ENCODE measurements at places on chromosomes 4 and X. TPM values are rescaled to one million over a fixed set of nuclear protein-coding genes. Genes with fewer than 3 reads are reported as not detected.

CABS1 gene
- not detected for total RNA-seq

IL2 gene
- not detected for total RNA-seq

SPANXA1 gene
- total RNA-seq = not detected

AFM gene
- not detected for total RNA-seq

MGAT4D gene
- not detected for total RNA-seq

UGT2B11 gene
- total RNA-seq = not detected

RAB40A gene
- 0.14 TPM for total RNA-seq

PASD1 gene
- total RNA-seq = not detected

TMEM31 gene
- total RNA-seq = not detected

CENPI gene
- total RNA-seq = 15.8 TPM

PRPS1 gene
- total RNA-seq = 23.8 TPM

PTTG2 gene
- not detected for total RNA-seq

DOK7 gene
- 0.32 TPM for total RNA-seq

POU3F4 gene
- total RNA-seq = not detected

NAP1L2 gene
- total RNA-seq = 0.59 TPM

PRKX gene
- total RNA-seq = 10.1 TPM

PROM1 gene
- total RNA-seq = not detected

FGF13 gene
- not detected for total RNA-seq

NSUN7 gene
- total RNA-seq = not detected

SPRY1 gene
- 5.9 TPM for total RNA-seq

LRCH2 gene
- total RNA-seq = 19.7 TPM

F11 gene
- not detected for total RNA-seq

GAGE12E gene
- not detected for total RNA-seq

CENPVL2 gene
- not detected for total RNA-seq

AMOT gene
- 5.0 TPM for total RNA-seq

PRR32 gene
- not detected for total RNA-seq

CTAG1B gene
- total RNA-seq = not detected

GPC3 gene
- total RNA-seq = 19.3 TPM

S100G gene
- not detected for total RNA-seq

P2RY10 gene
- total RNA-seq = not detected

RBM47 gene
- 3.2 TPM for total RNA-seq

PORCN gene
- total RNA-seq = 10.4 TPM

VEGFD gene
- total RNA-seq = 0.09 TPM

TLR1 gene
- total RNA-seq = 0.60 TPM

ZGRF1 gene
- 3.9 TPM for total RNA-seq

STARD8 gene
- 0.59 TPM for total RNA-seq

HSD17B11 gene
- total RNA-seq = 29.1 TPM

TRAM1L1 gene
- 3.3 TPM for total RNA-seq

CXorf49 gene
- not detected for total RNA-seq

TMSB15B gene
- 4.8 TPM for total RNA-seq

MGST2 gene
- 10.4 TPM for total RNA-seq

JADE3 gene
- total RNA-seq = 6.2 TPM

S100P gene
- total RNA-seq = not detected

SMARCA1 gene
- total RNA-seq = 86.4 TPM

ADGRG4 gene
- not detected for total RNA-seq

FRG2 gene
- not detected for total RNA-seq

TRMT44 gene
- total RNA-seq = 15.4 TPM

RBMXL3 gene
- total RNA-seq = not detected

GAB3 gene
- 3.5 TPM for total RNA-seq

TLL1 gene
- total RNA-seq = under 0.01 TPM

VCX3B gene
- total RNA-seq = not detected

SPANXN3 gene
- total RNA-seq = not detected

IL2RG gene
- total RNA-seq = not detected

CXCR3 gene
- total RNA-seq = not detected

C4orf54 gene
- under 0.01 TPM for total RNA-seq

BST1 gene
- total RNA-seq = 12.8 TPM

SLC6A14 gene
- total RNA-seq = not detected
